ENCODE measurements at places on chromosomes 3 and 15. TPM values are rescaled to one million over a fixed set of nuclear protein-coding genes. Genes with fewer than 3 reads are reported as not detected.
A peak's percentile ranks its signal among the peaks of the same experiment; 100 is the strongest.

- H3K36me3 ChIP-seq, result no peaks in the 10 kb centered on the region
- no peaks in the 10 kb centered on the region for H3K4me1 ChIP-seq
- H3K4me3 ChIP-seq, result peak within 1 kb of the TSS; percentile 59
These were observed at the start of gene ADAMTS17 for GRCh38 chr15:100341750-100342560. Gene ADAMTS17, minus strand, starts transcription at chr15:100341975. Its CDS starts 76 bp downstream, at chr15:100341899.

The PRSS50 gene
- not detected for total RNA-seq

DNA sequence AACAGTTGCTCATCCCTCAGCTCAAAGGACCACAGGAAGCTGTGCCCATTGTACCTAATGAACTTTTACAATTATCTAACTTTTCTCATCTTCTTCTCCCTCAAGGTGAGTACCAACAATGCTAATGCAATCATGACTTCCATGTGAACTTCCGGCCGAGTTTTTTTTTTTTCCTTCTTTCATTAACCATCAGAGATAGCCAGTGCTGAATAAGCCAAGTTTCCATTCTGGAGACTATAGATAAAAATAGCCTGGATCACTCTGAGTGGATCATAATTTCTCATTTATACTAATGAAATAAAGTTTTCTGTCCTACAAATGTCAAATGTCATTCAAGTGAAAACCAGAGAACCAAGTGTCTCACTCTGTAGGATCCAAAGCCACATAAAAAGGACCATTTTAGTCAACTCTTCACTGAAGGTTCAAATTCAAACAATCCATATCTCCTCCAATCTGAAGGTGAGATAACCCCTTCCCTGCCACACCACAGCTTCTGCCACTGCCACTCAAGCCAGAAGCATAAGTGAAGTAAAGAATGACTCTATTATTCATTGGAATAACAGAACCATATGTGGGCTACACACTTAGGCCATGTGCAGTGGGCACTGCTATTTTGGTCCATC lies 5.5 kb downstream of the SUMF1 start:
- no peak overlapping the region for H3K27ac ChIP-seq
- DNase-seq, result no peak
- H3K36me3 ChIP-seq, result no peaks in the 10 kb centered on the region
- H3K27me3 ChIP-seq, result no peaks in the 10 kb centered on the region
- H3K4me1 ChIP-seq, result peaks cover 18% of the 10 kb centered on the region
- no peak overlapping the region for H3K4me3 ChIP-seq

GRCh38 chr3:122168044-122168443 lies 15.4 kb upstream of the CASR start:
- DNase-seq, result no peak
- no peak overlapping the region for H3K27ac ChIP-seq
- no peaks in the 10 kb centered on the region for H3K36me3 ChIP-seq
- peaks cover 2% of the 10 kb centered on the region for H3K27me3 ChIP-seq
- H3K4me3 ChIP-seq, result no peak overlapping the region
- H3K4me1 ChIP-seq, result no peaks in the 10 kb centered on the region

The RLBP1 gene
- not detected for total RNA-seq

The RPUSD2 gene
- total RNA-seq, result 22.6 TPM

The LRRC15 gene
- total RNA-seq, result not detected

DNA sequence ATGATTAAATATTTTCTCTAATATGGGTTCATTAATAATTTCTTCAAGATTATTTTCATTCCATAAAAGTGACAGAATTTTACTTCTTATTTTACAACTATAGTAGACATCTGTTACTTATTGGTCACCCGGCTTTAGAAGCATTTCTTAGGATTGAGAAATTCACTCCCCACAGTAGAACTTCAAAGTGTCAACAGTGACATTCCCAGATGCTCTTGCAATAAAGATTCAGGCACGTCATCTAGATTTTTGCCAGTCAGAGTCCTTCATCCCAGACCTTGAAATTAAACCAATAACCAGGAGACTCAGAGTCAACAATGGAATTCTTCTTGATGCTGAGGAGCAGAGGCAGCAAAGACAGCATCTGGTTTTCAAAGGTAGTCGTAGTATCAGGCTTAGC lies 190.8 kb downstream of the VGLL3 start:
- H3K27ac ChIP-seq, result no peak overlapping the region
- no peaks in the 10 kb centered on the region for H3K4me1 ChIP-seq
- H3K27me3 ChIP-seq, result no peaks in the 10 kb centered on the region
- H3K4me3 ChIP-seq, result no peak overlapping the region
- DNase-seq, result no peak
- no peaks in the 10 kb centered on the region for H3K36me3 ChIP-seq

All from activated T-helper 1 cell treated with anti-CD3 and anti-CD28 coated beads, Interleukin-12 subunit alpha, Interleukin-12 subunit beta, Interleukin-2, Interleukin-4 antibody, amounts not matched to agents 30 ng/mL and 10 ng/mL and 1 ng/mL, durations not matched to agents 14 hours and 24 hours and 36 hours (primary cell).